ENCODE measurements at places on chromosomes 3 and 15.
A peak's percentile ranks its signal among the peaks of the same experiment; 100 is the strongest.

DNA sequence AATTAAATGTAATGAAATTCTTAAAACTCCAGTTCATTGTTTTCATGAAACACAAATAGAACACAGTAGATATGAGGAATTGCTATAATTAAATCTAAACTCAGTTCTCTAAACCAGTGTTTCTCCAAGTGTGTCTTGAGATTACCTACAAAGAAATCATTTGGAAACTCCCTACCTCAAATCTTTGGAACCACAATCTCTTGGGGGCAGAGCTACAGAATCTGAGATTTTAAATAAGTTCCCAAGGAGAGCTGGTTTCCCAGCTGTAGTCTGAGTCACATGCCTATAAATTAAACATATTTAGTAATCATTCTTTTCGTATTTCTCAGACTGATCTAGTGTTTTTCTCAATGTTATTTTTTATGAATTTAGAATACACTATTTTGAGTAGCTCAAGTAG lies 17.0 kb upstream of the ACTC1 start:
- DNase-seq, result no peak

DNA sequence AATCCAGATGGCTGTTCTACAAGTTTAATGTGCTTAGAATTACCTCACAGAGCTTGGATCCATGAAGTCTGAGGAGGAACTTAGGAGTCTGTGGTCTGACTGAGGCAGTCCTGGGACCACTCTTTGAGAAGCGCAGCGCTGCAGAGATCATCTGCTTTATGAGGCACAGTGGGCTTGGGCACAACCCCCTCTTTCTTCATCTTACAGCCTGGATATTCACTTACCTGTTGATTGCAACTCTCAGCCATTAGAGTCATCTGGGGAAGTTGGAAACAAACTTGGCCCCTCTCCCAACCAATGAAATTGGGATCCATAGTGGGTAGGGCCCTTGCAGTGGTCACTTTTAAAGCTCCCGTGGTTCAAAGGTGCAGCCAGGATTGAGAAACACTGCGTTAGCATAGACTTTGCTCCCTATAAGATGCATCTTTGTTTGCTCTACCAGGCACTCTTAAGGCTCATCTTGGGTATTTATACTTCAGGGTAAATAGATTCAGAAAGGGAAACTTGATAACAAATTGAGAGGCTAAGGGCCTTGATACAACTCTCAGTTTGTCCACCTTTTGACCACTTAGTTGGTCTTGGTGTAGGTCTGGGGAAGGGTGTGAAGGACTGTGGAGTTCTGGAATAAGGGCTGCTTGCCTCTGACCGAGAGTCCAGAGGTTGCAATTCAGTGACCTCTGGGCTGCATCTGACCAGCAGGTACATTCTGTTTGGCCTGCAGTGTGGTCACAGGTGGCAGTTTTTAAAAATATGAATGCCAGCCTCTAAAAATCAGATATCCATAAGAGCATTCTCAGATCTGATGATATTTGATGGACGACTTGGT lies 22.8 kb downstream of the FEM1B start:
- no peak for DNase-seq

DNA sequence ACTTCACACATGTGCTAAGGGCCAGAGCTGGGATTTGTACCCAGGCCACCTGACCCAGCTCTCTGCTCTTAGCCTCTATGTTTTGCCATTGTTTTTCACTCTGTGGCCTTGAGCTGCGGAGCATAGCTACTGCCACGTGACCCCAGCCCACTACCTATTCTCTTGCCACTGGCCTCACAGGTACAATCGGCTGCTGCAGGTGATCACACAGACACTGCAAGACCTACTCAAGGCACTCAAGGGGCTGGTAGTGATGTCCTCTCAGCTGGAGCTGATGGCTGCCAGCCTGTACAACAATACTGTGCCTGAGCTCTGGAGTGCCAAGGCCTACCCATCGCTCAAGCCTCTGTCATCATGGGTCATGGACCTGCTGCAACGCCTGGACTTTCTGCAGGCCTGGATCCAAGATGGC lies 46.2 kb downstream of the SEMA3G start:
- DNase-seq, result no peak

DNA sequence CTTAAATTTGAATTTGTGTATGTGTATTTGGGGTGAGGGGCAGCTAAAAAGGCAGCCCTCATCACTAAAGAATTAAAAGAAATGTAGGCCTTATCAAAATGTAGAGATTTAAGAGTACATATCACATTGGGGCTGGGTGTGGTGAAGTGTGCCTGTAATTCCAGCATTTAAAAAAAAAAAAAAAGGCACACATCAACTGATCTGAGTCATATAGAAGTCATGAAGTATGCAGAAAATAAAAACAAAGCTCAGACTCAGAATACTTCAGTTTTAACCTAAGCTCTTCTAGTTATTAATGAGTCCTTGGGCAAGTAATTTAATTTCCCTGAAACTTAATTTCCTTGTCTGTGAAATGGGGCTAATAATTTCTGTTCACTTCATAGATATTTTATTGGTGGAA lies 31.6 kb downstream of the SLC24A1 start:
- no peak for DNase-seq

DNA sequence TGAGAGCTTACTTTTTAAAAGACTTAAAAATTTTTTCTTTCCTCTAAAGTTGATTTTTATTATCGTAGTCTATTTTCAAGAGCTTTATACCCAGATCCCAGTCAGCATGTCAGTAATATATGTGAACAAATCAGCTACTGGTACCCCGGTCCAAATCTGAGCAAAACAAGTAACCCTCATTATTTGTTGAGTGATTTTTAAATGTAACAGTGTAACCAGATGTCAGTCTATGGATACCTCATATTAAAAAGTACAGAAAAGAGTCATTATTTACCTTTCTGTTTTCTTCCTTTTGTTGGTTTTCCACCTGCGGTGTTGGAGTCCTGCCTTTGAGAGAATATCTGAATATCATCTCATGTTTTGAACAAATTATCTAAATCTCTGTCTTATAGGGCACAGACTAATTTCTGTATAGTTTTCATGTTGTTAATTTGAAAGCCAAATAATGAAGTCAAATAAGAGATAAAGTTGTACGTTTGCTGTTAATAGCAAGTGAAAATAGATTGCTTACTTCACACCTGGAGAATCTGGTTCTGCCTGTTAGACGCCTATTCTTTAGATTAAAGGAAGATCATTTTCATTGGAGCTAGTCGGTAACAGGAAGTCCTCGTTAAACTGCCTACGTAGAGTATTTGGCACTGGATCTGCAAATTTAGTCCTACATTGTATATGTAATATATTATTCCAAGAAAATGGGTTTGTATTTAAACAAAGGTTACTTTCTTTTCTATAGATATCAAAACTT lies at the start of gene STX19:
Gene STX19 (minus strand): TSS at position 505 of the 745 bp plus-strand sequence. CDS start 13,328 bp downstream, outside the sequence.
- DNase-seq, result peak; percentile 86

- no peak for DNase-seq
Measured at GRCh38 chr15:53034767-53035245, 244.7 kb upstream of the ONECUT1 start.

GRCh38 chr15:92831336-92831654 lies 68.8 kb upstream of the CHD2 start:
- DNase-seq, result no peak

- DNase-seq, result no peak
Measured at GRCh38 chr3:108221393-108221792, 831 bp downstream of the IFT57 start.

DNA sequence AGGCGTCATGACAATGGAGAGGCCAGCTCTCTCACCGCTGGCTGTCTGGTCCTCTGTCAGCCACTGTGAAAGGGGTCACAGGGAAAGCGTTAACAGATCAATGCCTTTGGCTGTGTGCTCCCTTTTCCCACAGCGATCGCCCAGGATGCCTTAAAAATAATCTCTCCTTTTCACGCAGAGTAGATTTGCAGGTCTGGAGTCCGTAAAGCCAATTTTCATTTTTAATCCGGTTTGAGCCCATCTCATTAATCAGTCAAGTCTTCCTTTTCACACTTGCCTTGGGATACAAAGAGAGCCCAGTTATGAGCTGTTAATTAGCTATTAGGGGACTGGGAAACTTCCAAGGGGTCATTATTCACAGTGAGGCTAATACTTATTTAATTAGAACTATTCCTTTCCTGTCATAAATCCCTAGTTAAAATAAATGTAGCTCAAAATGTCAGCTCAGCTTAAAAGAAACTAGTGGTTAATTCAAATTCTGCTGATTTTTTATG lies 104.3 kb upstream of the RASGRP1 start:
- DNase-seq, result no peak

GRCh38 chr3:84806958-84807357 lies 151.8 kb upstream of the CADM2 start:
- no peak for DNase-seq

GRCh38 chr3:54859184-54859583 lies 68.7 kb downstream of the LRTM1 start:
- DNase-seq, result no peak

All from NCI-H2029 (cell line).